ENCODE measurements at places on chromosomes 1 and 21.

- no peak for DNase-seq
These were observed 75.1 kb upstream of the GNG4 start for GRCh38 chr1:235724730-235725129.

GRCh38 chr21:36099000-36099399 lies 29.2 kb downstream of the CBR1 start:
- DNase-seq, result no peak

- no peak for DNase-seq
These were observed 228.2 kb upstream of the IRF2BP2 start for GRCh38 chr1:234838182-234838581.

DNA sequence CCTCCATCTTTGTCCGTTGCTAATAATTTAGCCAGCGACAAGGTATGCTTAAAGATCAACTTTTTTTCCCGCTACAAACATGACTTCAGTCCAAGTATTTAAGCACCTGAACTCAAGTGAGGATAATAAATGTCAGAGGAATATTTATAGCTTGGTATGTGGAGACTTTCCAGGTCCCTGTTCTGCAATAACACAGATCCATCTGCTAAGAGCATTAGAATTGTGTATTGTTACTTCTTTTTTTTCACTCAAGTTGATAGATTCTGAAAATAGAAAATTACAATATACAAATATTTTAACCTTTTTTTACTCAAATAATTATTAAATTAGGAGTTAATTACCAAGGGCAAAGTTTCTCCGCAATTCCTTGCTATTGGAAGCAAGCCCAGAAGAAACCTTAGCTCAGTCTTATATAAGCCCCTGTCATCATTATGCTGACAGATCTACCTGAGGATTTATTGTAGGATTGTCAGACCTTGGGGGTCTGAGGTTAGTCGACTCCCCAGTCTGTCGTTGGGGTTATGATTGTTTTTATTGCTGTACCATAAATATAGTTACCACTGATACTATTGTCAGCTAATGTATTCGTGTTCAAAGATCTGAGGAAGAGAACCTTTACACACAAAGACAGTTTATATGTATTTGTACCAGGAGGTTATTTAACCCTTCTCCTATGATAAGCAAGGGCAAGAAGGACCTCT lies 337.9 kb downstream of the TBX15 start:
- DNase-seq, result no peak

GRCh38 chr1:155872527-155872926 lies 13.2 kb downstream of the SYT11 start:
- DNase-seq, result no peak

GRCh38 chr21:23951251-23951650 lies 1656.0 kb downstream of the MRPL39 start:
- no peak for DNase-seq

DNA sequence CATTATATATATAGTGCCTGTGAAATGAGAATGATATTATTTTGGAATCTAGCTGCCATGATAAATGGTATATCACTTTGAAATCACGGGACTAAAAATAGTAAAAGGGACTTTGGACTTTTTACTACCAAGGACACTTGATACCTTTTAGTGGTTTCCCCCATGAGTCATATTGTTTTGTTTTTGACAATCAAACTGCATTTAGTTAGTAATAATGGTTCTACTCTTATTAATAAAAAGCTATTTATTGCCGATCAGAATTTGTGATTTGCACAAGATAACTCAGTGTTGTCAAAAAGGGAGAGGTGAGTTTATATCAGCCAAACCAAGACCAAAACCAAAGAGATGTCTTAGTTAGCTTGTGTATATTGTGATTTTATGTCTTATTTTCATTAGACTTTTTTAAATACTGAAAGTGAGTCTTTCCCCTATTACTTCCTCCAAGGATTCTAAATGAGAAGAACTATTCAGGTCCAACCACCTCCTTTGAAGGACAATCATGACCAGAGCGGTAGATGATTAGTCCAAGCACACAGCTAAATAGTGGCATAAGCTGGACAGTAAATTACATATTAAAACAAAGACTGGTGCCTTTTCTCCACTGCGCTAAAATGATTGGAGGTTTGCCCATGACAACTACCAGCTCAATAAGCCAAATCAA lies 281.7 kb upstream of the ESRRG start:
- DNase-seq, result no peak
